Stimulated activated CD4-positive, alpha-beta T cell treated with anti-CD3 and anti-CD28 coated beads, Interleukin-12 subunit alpha, Interleukin-12 subunit beta, amount 100 ng/mL, for 24 hours (primary cell): ENCODE measurements at places on chromosomes 6 and 20.

- peak; percentile 16 for DNase-seq
Observed at GRCh38 chr6:137657351-137657911, 163.2 kb upstream of the OLIG3 start.

- DNase-seq = peak; percentile 15
Observed at GRCh38 chr6:22062807-22063408, 233.9 kb downstream of the PRL start.

GRCh38 chr20:9287826-9288225 lies 218.9 kb downstream of the PLCB4 start:
- no peak for DNase-seq

DNA sequence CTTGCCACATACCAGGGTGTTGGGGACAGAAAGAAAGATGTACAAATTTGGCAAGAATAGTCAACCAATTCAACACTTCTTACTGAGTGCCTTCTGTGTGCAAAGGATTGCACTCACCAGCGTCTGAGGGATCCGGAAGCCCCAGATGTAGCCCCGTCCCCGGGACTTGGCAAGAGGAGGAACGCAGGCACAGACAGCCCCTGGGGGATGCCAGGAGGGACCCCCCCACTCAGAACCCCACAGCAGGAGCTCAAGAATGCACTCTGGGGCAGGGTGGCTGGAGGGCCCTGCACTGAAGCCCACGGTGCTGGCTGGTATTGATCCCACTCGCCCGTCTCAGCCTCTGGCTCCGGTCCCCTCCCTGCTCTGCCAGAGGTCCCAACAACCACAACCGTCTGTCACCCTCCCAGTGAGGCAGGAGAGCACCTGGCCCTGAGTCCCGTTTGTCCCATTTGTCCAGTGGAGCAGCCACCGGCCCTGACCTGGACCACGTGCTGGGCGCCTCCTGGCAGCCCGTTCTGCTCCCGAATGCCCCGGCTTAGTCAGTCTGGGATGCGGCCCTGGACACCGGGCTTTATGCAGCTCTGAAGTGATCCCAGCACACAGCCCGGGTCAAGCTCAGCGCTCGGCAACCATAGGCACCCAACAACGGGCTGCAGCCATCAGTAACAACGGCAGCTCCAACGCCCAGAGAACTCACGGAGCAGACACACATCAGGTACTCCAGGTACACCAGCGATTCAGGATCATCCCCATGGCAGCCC lies 128.7 kb downstream of the DLL1 start:
- DNase-seq = no peak

DNA sequence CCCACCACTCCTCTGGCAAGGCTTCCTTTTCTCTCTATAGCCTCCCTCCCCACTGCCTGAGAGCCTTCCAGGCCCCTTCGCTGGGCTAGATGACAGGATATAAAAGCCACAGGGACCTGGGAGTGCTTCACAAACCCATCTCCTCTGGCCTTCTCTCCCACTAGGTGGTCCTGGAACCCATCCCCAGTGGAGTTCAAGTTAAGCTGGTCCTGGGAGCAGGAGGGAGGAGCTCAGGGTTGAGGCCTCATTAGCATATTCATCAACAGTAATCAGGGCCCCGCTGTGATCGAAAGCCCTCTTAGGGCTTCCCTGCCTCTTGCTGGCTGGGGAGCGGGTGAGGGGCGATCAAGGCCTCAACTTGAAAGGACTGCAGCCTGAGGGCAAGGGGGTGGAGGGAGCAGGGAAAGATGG lies 9.1 kb downstream of the EBF4 start:
- no peak for DNase-seq

DNA sequence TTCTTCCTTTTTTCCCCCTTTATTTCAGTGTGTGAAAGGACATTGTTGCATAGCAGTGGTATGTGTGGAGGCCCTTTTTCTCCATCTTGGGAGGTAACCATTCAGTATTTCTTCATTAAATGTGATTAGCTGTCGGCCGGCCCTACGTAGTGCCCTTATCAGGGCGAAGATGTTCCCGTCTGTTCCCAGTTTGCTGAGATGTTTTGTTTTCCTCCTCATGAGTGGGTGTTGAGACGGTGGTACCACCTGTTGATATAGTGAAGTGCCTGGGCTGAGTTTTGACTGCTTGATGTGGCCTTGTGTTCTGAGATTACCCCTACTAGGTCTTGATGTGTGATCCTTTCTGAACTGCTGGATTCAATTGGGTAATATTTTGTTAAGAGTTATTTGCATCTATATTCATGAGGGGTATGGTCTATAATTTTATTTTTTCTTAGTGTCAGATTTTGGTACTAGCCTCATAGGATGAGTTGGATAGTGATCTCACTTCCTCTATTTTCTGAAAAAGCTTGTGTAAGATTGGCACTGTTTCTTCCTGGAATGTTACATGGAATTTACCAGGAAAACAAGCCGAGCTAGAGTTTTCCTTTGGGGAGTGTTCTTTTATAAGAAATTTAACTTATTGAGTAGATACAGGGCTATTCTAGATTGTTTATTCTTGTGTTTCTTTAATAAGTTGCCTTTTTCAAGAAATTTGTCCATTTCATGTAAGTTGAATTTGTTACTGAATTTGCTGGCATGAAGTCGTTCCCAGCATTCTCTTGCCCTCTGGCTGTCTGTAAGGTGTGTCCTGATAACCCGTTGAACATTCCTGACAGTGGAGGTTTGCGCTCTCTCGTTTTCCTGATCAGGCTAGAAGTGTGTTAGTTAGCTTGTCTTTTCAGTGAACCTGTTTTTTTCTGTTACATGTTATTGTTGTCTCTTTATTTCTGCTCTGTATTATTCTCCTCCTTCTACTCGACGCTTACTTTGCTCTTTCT lies 4.3 kb downstream of the MTG2 start:
- DNase-seq = no peak

- no peak for DNase-seq
Observed at GRCh38 chr6:29675561-29675960, 5.4 kb downstream of the ZFP57 start.

- no peak for DNase-seq
Observed at GRCh38 chr6:105995391-105995865, 90.7 kb upstream of the PRDM1 start.

GRCh38 chr6:166691746-166692145 lies 64.7 kb upstream of the RPS6KA2 start:
- DNase-seq = no peak

- DNase-seq = no peak
Observed at GRCh38 chr20:16801919-16802651, 53.9 kb downstream of the OTOR start.

DNA sequence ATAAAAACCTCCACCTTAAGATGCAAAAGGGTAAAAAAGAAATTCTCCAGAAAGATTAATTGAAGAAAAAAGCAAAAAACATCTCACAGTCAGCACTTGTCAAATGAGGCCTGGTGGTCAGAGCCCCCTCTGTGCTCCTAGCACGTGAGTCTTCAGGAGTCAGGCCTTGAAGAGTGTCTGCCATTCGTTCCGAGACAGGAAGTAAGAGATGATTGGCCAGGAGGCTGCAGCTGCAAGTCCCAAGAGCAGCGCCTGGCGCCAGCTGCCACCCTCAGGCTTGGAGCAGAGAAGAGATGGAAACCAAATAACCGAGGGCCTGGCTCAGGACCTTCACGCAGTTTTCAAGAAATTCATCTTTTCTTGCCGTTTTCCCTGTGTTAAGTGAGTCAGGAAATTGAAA lies 65.0 kb downstream of the FAM120B start:
- no peak for DNase-seq

DNA sequence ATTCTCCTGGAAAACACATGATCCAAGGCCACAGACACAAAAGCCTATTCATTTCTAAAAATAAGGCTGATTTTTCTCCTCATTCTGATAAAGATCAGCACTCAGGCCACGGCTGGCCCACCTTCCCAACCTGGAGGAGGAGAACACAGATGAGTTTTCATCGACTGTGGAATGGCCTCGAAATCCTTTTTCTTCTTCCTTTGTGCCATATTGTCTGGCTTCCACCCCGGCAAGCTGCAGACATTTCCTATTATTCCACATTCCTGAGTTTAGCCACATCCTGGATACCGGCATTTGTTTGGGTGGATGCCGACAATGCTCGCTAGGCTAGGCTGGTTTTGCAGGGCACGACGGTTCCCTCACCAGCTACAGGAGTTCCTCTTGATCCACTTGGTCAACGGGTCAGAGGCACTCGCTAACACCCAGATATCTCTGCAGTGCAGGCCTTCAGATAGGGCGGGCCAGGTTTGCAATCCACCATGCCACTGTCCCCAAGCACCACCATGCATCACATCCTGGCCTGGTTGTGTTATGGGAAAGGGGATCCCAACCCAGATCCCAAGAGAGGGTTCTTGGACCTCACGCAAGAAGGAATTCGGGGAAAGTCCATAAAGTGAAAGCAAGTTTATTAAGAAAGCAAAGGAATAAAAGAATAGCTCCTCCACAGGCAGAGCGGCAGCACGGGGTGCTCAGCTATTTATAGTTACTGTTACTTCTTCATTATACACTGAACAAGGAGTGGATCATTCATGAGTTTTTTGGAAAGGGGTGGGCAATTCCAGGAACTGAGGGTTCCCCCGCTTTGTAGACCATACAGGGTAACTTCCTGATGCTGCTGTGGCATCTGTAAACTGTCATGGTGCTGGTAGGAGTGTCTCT lies 4.2 kb upstream of the CTSZ start:
- DNase-seq = no peak

GRCh38 chr20:57893366-57893999 lies 183.7 kb upstream of the PMEPA1 start:
- DNase-seq = no peak

- no peak for DNase-seq
Observed at GRCh38 chr6:81682235-81682795, 70.2 kb downstream of the TENT5A start.

- no peak for DNase-seq
Observed at GRCh38 chr6:158256746-158257424, 55.4 kb upstream of the TULP4 start.

GRCh38 chr20:45339799-45340198 lies 8.4 kb downstream of the SDC4 start:
- DNase-seq = no peak

- no peak for DNase-seq
Observed at GRCh38 chr20:41854765-41855164, 236.6 kb upstream of the CHD6 start.

GRCh38 chr6:157157258-157157657 lies 166.1 kb downstream of the TMEM242 start:
- no peak for DNase-seq

- no peak for DNase-seq
Observed at GRCh38 chr20:61965606-61966491, 99.8 kb downstream of the TAF4 start.

DNA sequence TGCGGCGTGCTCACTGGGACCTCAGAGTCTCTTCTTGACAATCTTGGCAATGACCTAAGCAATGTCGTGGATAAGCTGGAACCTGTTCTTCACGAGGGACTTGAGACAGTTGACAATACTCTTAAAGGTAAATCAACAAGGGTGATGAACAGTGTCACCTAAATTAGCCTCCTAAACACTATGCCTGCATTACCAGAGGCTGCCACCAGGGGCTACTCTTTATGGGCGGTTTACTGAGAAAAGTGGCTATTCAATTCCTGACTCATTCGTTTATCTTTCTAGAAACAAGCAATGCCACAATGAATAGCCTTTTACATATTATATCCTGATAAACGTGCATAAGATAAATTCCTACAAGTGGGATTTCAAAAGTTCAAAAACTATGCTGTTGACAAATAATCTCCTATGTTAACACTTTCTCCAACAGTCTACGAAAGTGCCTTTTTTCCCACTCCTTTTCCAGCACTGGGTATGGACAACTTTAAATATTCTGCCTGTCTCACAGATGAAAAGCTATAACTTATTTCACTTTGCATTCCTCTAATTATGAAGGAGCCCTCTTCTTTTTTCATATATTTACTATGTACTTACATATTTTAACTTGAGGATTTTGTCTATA lies 1.3 kb downstream of the BPIFA2 start:
- DNase-seq = peak; percentile 49
